ENCODE measurements at places on chromosomes 2 and 18.

DNA sequence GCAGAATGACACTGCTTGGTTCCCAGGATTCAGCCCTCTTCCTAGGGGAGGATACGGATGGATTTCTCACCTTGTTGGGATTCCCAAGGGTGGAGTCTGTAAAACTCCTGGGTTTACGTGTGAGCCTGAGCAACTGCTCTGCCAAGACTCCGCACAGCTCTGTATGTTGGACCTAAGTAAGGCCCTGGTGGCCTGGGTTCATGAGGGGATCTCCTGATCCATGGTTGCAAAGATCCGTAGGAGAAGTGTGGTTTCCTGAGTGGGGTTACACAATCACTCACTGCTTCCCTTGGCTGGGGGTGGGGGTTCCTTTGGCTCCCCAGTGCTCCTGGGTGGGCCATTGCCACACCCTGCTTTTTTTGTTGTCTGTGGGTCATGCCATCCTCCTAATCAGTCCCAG, 37.7 kb downstream of the ANKRD12 start:
- no peak for DNase-seq

DNA sequence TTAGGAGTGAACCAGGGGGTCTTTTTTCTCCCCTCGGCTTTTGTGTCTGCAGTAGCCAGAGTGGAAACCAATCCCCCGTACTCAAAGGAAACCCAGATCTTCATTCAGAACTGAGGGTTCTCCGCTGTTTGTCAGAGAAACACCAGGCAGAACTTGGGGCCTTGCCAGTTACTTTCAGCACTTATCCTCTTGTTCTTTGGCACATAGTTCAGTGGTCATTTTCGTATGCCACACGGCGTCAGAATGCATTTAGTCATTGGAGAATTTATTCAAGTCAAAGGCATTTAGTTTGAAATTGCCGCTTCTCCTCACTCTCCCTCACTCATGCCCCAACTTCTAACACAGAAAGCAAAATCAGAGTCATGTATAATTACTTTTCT, 102.9 kb downstream of the CABLES1 start:
- no peak for DNase-seq

GRCh38 chr2:164933671-164934189, 21.6 kb downstream of the SLC38A11 start:
- no peak for DNase-seq

DNA sequence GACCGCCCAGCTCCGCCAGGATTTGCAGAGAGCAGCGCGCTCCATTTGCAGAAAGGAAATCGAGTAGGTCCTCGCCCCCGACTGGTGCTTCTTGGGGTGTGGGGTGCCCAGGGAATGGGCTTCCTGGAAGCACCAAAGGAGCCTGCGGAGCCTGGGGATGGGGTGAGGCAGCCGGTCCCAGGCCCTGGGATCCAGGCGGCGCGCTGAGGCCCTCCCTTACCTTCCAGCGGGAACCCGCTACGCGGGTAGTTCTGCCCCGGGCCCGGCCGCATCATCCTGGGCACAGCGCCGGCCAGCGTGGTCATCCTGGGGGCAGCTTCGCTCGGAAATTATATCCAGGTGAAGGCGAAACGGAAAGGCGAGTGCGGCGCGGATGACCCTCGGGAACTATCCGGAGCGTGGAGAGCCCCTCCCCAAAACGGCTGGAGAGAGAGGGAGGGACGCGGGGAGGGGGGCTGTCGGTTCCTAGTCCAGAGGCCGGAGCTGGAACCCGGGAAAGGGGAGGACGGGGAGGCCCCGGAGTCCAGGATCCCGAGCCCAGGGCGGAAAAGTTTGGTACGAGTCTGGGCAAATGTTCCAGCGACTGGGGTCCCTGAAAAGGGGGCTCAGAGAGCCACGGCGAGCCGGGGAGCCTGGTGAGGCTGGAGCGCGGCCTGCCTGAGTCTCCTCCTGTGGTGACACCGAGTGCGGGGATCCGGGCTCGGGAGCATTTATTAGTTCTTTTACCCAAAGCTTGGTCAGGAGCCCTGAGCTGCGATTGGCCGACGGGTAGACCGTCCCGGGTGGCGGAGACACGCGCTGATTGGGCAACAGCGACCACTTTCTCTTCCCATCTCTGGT, at the start of gene PAX3:
Gene PAX3 (minus strand): TSS at position 688 of the 840 bp plus-strand sequence. CDS start 383 bp downstream, at position 305.
- no peak for DNase-seq

GRCh38 chr2:141475801-141476200, 655.0 kb downstream of the LRP1B start:
- no peak for DNase-seq
